ENCODE measurements at places on chromosomes 5 and 9.

DNA sequence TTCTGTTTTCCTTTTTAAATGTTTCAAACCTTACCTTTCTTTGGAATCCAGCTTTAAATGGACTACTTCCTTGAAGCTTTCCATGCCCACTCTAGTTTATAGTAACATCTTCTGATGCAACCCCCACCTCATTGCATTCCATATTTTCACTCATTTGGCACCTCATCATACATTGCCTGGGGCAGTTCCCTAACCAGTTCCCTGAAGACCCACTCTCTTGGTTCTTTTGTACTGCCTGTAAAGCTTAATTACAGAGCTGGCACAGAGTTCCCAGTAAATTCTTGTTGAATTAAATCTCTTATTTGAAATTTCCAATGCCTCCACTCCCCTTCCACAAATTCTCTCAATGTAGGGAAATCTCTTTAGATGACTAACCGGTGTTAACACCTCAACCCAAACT, 257.2 kb downstream of the ARRDC3 start:
- DNase-seq = no peak

DNA sequence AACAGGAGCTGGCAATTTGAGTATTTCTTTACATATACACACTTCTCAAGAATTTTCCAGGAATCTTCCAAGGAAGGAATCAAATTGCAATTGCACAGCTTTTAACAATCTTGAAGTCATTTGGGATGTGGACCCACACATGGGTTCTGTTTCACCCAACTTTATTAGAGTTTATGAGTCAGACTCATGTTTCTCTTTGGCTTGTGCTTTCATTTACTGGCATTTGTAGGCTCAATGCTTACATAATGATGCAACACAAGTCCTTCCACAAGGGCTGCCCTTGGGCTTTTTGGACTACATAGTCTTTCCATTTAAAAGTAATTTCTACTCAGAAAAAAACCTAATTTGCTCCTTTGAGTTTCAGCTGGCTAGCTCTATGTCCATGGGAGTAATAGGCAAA, 4.6 kb upstream of the CDC37L1 start:
- no peak for DNase-seq

- DNase-seq = no peak
Observed at GRCh38 chr9:16247188-16247875, 623.1 kb downstream of the BNC2 start.

- DNase-seq = peak; percentile 77
Observed at GRCh38 chr5:180830253-180831138, 27.9 kb upstream of the MGAT1 start.

DNA sequence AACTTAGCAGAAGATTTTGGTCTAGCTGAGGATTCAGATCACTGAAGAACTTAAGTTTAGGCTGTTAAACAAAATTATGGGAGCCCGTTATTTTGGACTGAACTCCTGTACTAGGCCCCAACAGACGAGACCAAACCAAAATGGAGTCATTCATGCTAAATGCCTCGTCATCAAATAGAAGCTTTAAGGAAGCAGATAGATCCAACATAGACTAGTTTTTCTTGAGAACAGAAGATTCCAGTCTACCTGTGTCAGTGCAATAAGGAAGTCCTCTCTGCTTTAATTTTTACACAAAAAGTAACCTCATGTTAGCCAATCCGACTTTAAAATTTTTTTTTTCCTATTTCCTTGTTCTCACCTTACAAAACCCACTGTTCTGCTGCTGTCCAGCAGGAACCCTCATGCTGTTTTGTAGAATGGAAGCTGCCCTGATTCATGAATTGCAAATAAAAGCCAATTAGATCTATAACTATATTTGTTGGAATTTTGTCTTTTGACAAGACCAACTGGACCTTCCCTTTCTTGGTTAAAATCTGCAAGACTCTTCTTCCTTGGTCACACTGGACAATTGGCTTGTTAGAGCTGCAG, 29.0 kb upstream of the GOLM1 start:
- no peak for DNase-seq

DNA sequence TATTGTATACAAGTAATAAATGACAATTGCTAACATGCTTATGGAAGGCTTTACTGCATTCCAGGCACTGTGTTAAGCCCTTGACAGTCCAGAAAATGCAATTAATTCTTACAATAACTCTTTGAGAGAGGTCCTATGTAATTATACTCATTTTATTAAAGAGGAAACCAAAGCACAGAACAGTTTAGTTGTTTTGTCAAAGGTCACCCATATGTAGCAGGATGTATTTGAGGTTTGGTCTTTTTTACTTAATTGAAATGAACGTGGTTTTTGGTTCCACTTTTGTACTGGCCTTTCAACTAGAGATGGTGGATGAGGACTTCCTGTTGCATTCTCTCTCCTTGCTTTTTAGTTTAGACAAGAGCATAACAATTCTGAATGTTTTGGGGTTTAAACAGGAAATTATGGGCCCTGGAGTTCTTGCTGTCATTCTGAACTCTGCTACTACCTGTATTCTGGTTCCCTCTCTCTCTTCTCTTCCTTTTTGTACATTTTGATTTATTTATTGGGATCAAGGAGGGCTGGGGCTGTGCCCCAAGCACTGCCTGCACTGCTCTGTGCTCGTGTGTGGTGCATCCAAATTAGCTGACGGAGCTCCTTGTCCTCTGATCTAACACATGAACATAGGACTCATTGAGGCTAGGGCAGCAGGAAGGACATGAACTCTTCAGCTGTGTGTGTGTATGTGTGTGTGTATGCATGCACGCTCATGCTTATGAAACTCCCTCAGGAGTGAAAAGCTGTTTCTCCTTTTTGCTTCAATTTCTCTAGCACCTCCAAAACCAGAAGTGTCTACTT, 47.4 kb downstream of the SLC28A3 start:
- no peak for DNase-seq

GRCh38 chr5:33324667-33325307, 116.0 kb upstream of the TARS1 start:
- DNase-seq = no peak

DNA sequence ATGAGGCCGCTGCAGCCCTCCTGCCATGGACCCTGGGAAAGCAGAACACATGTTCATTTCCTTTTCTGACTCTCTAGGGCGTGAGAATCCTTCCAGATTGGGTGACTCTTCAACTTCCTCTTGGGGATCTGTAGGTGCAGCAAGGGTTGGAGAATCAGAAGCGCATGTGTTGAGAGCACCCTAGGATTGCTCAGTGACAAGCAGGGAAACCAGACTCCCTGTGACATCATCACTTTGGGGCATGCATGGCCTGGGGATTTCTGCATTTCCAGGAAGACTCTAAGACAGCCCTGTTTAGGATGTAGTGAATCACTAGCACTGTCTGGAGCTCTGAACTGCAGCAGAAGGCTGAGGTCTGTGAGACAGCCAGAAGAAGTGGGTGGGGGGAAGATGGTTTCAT, 15.1 kb upstream of the LCP2 start:
- DNase-seq = no peak

- DNase-seq = no peak
Observed at GRCh38 chr9:123201083-123201482, 67.3 kb downstream of the STRBP start.

DNA sequence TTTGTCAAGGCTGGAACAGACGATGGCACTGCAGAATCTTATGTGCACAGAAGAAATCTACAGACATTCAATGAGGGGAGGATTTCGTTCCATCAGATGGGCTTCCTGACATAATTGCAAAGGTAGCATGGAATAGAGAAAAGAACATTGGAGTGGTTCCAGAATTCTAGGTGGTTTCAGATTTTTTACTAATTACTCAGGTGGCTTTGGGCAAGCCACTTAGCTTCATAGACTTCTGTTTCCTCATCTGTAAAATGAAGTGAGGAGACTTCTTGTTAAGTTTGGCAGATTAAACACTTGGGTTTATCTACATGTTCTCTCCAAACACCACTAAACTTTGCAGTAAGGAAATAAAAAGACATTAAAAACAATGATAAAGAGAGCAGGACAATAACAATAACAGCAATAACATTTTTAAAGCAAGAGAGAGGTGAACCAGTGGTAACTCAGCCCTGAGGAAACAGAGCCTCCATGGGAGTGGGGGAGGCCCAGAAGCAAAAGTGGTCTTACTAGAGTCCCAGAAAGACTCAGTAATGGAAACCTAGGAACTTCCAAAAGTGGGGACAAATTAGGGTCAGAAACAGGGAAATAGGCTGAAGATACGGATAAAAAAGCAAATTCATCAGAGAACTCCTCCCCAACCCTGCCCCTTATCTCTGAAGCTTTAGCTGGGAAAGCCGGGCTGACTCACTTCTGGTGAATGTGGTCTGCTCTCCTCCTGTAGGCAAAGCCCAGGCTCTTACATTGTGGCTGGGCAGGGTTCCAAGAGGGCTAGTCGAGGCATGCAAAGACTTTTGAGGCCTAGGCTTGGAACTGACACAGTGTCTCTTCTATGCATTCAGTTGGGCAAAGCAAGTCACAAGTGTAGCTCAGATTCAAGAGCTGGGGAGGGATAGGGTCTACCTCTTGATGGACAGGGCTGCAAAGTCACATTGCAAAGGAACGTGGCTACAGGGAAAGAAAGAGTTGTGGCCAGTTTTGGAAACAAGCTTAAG, 11.8 kb upstream of the ACTBL2 start:
- no peak for DNase-seq

DNA sequence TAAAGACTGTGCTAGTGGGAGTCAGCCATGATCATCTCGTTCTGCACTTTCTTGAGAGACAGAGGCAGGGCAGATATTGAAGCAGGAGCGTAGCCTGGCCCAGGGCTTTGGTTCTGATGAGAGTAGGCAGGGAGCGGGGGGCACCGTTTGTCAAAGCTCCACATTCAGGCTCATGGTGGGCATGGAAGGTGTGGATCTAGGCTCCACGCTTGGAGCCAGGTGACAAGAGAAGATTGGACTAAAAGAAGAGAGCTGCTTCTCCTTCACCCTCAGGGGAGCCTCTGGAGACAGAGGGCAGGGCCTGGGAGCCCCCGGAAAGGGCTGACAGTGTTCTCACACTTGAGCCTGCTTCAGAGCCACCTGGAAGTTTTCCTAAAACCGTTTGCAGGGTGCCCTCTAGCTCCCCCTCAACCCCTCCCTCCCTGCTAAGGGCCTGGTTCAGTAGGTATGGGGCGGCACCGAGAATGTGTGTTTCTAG, 24.7 kb upstream of the FCN2 start:
- no peak for DNase-seq

GRCh38 chr5:109705596-109705995, 15.9 kb downstream of the MAN2A1 start:
- no peak for DNase-seq

DNA sequence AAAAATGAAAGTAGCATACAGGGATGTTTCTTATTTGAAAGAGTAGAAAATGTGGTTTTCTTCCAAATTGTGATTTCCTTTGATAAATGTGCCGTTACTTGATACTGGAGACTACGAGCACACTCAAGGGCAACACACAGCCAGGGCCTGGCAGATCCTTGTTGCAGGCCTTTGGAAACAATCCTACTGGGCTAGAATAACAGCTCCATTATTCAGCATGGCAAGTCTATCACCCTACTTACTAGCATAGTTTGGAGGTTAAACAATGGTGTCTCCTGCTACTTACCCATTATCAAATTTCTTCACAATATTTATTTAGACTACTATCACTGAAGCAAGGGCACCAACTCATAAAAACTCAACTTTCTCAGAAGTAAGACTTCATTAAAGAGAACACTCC, 140.8 kb upstream of the ZNF608 start:
- DNase-seq = no peak
